Umbilical cord (tissue), 2 donors: ENCODE measurements at places on chromosomes 2 and 18.

DNA sequence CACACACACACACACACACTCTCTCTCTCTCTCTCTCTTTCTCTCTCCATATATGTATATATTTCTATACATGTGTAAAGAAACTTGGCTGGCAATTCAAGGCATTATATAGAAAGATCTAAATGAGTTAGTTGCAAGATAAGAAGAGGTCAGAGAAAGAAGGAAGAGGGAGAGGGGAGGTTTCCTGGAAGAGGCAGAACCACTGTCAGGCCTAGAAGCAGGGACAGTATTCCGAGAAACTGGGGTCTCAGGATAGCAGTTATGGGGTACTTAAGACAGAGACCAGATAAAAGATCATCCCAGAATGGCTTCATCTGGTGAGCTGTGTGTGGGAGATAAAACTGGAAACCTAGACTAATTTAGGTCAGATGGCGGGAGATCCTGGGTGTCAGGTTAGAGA is 180.8 kb downstream of the CAMKMT start:
- no peak for DNase-seq

DNA sequence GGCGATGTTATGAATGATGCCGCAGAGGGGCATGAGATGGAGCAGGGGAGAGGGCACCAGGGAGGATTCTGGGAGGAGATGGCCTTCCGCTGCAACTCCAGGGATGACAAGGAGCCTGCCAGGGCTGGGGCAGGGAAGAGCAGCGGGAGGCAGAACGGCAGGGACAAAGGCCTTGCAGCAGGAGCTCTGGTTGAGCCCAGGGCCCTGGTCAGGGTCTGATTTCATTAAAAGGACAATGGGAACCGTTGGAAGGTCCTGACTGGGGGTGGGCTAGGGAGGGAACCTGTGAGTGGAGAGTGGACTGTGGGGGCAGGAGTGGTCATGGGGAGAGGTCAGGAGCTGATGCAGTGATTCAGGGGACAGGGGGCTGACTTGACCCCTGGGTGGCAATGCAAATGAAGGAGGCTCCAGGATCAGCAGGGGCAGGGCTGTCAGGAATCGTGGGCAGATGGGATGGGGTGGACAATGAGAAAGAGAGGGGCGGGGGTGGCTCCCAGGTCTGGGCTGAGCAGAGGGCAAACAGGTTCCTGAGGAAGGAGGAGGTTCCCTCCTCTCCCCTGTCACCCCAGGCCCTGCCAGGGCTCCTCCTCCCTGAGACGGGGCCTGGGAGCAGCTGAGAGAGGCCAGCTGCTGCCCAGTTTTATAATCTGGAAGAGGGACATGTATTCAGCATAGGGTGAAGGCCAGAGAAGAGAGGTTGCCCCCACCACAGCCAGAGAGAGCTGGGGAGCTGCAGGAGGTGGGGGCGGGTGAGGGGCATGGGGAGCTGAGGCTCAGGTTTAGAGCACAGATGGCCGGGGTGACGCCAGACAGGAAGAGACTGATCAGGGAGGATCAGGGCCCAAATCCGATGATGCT is 7.3 kb upstream of the DUSP2 start:
- no peak for DNase-seq

- DNase-seq = no peak
Observed at GRCh38 chr2:126303113-126303512, 352.8 kb upstream of the GYPC start.

DNA sequence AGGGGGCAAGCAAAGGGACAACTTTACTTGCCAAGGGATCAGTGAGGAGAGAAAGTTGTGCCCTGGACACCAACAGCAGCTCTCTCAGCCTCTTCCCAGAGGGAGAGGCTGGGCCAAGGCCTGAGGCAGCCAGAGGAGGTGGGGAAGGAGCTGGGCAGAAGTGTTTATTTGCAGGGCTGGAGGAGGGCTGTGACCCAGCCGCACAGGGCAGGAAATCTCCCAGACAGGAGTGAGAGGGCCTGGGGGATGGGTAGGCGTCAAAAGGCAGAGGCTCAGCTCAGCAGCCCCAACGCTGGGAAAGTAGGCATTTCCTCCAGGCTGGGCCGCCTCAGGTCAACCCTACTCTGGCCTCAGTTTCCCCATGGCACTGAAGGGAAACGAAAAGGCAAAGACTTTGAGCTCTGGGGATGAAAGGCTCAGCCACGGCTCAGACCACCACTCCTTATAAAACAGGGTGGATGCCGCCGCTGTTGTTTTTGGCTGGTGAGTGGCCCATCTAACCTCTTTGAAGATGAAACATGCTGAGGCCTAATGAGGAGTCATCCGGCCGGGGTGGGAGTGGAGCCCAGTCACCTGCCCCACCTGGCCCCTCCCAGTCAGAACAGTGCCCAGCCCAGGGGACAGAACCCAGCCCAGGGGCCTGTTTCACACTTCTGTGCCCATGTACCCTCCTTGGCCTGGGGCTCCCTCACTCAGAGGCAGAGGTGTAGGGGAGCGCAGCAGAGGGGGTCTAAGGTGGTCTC is 21.9 kb upstream of the SEMA4C start:
- DNase-seq = peak; percentile 85

DNA sequence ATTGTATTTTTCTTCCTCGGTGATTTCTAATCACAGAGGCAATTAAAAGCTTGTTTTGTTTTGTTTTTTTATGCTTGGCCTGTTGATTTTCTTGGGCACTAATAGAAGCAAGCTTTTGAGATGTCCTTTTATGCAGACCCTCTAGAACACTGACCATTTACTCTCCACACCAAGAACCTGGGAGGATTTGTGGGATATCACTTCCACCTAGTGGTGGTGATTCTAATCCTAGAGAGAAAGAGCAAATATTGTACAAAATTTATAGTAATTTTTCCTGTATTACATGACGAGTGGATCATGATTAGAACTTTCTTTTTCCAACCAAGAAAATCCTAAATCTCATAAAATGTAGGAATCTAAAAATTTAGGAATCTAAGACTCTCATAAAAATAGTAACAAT is 23.4 kb downstream of the NEMP2 start:
- DNase-seq = peak; percentile 25

- no peak for DNase-seq
Observed at GRCh38 chr2:168494190-168494711, 38.2 kb downstream of the CERS6 start.
